CD4-positive, alpha-beta T cell (primary cell): ENCODE measurements at places on chromosomes 1 and 21. TPM values are rescaled to one million over a fixed set of nuclear protein-coding genes. Genes with fewer than 3 reads are reported as not detected.

LCE5A gene
- not detected for total RNA-seq

CDK18 gene
- total RNA-seq, result 1.6 TPM

GRCh38 chr1:86648255-86648654, 56.1 kb upstream of the SH3GLB1 start:
- no peaks in the 10 kb centered on the region for H3K36me3 ChIP-seq
- H3K4me3 ChIP-seq, result no peak overlapping the region
- H3K27me3 ChIP-seq, result no peaks in the 10 kb centered on the region
- no peak for DNase-seq
- no peak overlapping the region for H3K27ac ChIP-seq

- H3K4me3 ChIP-seq, result no peak overlapping the region
- H3K4me1 ChIP-seq, result no peaks in the 10 kb centered on the region
- no peak for DNase-seq
- no peaks in the 10 kb centered on the region for H3K27me3 ChIP-seq
Measured at GRCh38 chr1:216903382-216903740, 180.1 kb upstream of the ESRRG start.

ST6GALNAC3 gene
- 0.77 TPM for total RNA-seq
